ENCODE measurements at places on chromosomes 4 and X.
A peak's percentile ranks its signal among the peaks of the same experiment; 100 is the strongest.

DNA sequence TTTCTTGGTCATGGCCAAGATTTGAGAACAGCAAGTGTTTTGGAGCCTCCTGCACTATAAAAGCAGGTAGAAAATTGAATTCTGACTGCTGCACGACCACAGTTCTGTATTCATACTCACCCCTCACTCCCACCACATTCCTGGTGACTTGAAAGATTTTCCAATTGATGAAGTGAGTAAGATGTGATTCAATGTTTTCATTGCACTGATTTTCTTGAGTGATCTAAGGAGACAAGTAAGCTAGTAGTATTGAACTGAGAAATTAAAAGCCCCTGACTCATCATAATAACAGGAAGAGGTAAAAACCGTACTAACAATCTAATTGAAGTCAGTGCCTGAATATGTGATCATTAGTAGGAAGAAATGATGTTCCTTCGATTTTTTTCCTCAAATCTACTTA is 6.1 kb upstream of the SEC24D start:
- DNase-seq = no peak

GRCh38 chr4:136277741-136278140 is 1254.6 kb downstream of the PCDH18 start:
- DNase-seq = no peak

- no peak for DNase-seq
Measured at GRCh38 chrX:48090123-48090522, 18.7 kb upstream of the ZNF630 start.

DNA sequence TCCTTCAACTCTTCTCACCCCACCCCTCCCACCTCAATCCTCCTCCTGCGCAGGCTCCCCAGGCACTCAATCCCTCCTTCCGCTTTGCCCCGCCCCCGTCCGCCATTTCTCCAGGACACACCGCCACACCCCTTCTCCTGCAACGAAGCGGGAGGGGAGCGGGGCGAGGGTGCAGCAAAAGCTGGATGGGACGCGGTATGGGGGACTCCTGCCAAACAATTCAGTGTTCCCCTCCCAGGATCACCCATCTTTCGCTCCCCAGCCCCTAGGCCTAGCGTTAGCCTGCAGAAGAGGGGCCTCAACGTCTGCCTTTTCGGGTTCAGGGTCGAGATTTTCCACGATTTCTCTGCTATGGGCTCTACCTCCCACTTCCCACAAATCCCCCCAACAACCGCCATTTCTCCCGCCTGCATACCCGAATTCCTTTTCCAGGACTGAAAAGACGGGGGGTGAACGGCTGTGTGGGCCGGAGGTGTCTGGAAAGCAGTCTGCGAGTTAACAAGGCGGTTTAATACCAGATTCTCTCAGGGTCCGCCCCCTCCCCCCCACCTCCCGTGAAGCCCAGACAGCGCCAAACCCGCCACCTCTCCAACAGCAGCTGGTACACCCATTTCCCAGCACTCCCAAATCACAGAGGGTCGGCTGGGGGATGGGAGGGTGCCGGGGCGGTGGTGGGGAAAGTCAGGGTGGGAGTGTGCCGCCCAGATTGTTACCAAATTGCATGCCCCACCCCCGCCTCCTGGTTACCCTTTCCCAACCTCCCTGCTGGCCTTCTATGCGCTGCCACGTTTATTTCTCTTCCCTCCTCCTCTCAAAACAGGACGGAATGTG is 774 bp downstream of the ARMCX2 start:
- peak; percentile 21 for DNase-seq

DNA sequence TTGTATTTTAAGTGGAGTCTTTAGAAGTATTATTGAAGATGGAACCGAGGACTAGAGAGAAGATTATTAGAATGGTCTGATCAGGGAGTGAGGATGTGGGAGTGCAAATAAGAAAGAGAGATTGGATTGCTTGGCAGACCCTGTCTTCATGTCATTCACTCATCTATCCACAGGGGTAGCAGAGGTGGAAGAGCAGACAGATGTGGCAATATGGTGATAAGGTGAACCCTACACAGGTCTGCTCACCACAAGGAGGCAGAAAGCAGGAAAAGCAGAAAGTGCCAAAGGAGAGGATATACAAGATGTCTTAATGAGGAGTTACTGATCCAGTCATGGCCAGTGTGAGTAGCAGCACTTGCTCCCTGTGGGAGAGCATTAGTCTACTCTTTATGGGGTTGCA is 129.4 kb downstream of the MAGEE2 start:
- DNase-seq = no peak

GRCh38 chr4:163109967-163110366 is 56.7 kb downstream of the NAF1 start:
- DNase-seq = no peak

- DNase-seq = peak; percentile 12
Measured at GRCh38 chr4:78310007-78310739, 241.4 kb upstream of the ANXA3 start.

DNA sequence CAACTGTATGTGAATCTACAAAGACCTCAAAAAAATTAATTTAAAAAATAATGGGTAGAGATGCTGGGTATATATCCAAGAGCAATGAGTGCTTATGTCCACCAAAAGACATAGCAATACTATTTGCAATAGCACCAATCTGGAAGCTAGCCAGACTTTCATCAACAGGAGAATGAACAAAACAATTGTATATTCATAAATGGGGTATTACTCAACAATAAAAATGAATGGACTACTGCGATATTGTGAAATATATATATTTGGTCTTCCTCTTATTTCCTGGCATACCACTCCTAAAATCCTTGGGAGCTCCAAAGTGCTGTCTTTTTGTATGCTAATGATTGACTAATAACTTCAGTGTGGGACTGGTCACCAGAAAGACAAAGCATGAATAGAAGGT is 77.5 kb downstream of the MSN start:
- DNase-seq = peak; percentile 45

DNA sequence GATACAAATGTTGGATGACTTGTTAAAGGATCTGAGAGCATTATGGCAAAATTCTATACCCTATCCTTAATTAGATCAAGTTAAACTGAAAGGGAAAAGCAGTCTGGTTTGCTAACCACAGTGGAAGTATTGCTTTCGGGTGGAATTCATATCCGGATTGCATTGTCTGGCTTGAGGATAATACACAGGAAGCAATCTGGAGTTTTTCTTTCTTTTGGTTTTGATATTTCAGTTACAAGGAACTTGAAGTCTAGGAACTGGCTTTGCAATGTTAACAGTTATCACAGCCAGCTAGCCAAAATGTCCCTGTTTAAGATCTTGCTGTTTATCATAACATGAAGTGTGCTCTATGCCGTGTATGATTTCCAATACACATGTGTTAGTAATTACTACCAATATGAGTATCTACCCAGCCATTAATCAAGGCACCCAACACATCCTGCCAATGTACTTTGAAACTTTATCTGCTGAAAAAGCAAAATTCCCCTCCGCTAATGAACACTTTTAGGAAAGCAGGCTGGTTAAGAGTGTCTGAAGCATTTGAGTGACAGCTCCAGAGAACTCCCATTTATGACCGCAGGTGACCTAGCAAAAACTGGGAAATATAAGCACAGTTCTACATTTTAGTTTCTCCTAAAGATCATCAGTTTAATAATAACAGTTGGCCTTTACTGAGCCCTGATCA is 146.4 kb downstream of the PALLD start:
- no peak for DNase-seq

DNA sequence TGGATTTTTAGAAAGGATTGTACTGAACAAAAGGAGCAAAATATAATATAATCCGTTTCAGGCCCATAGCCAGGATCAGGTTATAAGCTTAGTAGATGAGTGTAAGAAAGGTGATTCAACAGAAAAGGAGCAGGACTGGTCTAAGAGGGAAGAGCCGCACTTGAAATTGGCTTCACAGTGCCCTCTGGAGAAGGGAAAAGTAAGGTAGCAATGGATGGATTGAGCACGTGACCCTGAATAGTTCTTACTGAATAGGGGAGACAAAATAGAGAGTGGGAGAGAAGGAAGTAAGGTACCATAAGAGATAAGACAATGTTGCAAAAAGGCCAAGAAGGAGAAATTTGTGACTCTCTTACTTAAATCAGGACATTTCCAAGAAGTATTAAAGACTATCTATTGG is 15.6 kb downstream of the CXorf66 start:
- DNase-seq = no peak

- DNase-seq = no peak
Measured at GRCh38 chr4:10587697-10588096, 96.9 kb downstream of the CLNK start.

DNA sequence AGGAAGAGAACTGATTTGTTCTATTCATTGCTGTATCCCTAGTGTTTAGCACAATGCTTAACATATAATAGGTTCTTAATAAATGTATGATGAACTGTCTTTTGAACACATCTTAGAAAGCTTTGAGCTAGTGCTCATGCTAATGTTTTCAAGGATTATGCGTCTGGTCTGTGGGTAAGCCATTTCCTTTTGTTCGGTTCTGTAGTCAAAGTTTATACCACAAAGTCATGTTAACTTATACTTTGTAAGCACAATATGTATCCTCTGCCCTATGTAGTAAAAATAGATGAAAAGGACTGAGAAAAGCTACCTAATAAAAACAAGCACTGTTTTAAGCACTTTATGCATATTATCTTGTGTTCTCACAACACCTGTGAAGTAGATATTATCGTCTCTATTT is 301.9 kb downstream of the GLUD2 start:
- no peak for DNase-seq

DNA sequence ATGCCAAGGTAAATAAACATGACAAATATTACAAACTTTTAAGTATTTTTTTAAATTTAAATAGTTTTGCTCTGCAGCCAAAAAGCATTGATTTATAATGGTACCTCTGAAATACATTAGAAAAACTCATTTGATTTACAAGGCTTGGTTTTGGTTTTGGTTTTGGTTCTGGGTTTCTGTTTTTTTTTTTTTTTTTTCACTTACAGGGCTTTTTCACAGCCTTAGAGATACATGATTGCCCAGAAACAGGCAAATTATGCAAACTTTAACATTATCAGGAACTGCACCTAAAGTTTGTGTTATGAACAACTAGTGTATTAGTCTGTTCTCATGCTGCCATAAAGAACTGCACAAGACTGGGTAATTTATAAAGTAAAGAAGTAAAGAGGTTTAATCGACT is 196.4 kb upstream of the DDX53 start:
- DNase-seq = no peak

DNA sequence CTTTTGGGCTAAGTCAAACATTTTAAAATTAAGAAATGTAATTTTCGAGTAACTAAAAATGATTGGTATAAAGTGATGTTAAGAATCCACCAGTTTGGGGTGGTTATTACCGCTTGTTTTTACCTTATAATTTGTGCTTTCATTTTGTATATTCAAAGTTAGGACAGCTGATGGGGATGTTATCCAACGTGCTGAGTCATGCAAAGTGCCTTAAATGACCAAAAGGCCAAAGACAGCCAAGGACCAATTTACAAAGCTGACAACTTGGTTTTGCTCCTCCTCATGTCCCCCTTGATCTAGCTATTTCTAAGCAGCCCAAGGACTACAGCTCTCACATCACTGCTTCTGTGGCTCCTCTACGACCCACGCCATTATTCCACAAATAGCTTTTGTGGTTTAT is 181.4 kb upstream of the PCDH7 start:
- no peak for DNase-seq

DNA sequence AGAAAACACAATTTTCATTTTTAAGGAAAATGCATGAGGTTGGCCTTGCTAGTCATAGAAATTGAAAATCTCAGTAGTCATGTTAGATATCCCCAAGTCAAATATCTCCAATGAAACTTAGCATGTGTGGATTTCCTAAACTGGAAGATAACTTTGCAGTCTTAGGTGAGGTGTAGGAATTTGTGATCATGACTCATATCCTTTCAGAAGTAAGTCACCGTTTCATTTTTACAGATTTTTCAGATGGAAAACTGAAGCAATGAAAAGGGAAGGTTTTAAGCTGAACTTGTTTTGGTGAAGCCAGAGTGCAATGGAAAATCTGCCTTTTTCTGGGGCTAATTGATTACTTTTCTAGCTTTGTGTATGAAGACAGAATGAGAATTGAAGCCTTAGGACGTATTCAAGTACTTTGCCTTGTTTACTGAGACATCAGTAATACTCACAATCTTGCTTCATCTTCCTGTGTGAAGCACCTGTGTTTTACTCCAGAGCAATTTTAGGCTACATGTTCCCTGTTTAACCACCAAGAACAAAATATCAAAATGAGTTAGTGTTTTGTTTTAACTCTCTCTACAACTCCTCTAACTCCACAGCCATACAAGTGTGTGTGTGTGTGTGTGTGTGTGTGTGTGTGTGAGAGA is 1662.8 kb upstream of the ADGRL3 start:
- DNase-seq = no peak

- peak; percentile 24 for DNase-seq
Measured at GRCh38 chr4:36320117-36320896, 38.9 kb downstream of the DTHD1 start.

DNA sequence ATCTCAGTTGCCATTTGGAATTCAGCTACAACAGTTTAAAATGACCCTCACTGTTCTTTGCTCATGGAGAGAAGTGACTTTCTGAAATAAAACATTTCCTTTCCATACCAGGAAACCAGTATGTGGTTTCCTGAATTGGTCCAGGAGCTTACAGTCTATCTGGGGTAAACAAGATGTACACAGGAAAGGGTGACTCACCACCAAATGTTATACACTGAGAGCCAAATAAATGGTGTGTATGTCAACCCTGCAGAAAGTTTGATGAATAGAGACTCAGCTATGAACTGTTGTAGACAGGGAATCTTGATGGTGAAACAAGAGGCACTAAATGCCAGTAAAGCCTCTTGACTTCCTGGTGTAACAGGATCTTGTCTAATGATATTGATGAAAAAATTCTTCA is 100.4 kb downstream of the HS6ST2 start:
- DNase-seq = no peak

- DNase-seq = no peak
Measured at GRCh38 chrX:146189371-146189770, 371.7 kb downstream of the SLITRK2 start.

DNA sequence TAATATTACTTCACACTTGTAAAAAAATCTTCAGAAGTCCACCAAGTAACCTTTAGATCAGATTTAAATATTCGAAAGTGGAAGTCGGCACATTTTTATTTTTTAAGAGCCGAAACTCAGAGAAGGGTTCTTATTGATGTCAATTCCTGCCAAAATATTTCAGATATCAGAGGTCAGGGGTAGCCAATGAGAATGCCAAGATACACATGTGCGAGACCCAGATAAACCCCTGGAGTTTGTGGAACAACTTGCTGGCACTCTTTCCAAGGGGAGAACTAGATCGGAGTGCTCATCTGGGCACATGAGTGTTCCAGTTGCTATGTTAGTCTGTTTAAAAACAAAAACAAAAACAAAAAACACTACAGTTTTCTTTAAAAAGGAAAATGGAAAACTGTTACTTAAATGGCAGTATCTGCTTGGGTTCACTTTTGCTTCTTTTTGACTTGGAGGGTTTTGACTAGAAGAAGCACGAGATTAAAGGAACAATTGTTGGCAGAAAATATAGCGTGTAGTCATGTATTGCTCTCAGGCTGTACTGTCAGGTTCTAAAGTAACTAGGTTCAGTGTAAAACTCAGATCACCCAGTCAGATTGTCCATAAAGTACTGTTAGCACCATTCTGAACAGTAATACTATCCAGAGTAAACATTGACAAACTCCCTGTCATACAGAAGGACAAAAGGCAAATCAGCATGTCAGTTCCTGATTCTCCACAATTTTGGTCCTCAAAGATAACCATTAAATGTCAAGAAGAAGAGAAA is 188.0 kb upstream of the PACRGL start:
- DNase-seq = no peak
